ENCODE measurements at places on chromosomes 6 and 20.

DNA sequence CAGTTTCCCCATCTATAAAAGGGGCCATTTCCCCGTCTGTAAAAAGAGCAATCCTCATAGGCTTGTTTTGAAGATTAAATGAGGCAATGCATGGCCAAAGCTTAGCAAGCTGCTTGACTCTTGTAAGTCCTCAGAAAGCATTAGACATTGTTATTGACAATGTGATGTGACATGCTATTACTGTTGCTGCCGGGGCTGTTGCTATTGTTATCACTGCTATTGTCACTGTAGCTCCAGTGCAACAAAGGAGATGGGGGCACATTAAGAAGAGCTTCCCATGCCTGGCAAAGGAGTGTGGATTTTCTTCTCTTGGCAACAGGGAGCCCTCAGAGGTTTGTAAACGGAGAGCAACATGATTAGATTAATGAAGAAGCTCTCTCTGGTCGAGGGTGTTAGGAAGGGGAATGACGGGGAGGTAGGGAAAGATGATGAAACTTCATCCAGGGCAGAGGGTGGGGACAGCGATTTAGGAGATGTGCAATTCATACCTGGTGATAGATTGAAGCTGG, 33.1 kb upstream of the FAM83D start:
- DNase-seq = no peak

GRCh38 chr6:45647341-45648261, 269.9 kb upstream of the SUPT3H start:
- no peak for DNase-seq

DNA sequence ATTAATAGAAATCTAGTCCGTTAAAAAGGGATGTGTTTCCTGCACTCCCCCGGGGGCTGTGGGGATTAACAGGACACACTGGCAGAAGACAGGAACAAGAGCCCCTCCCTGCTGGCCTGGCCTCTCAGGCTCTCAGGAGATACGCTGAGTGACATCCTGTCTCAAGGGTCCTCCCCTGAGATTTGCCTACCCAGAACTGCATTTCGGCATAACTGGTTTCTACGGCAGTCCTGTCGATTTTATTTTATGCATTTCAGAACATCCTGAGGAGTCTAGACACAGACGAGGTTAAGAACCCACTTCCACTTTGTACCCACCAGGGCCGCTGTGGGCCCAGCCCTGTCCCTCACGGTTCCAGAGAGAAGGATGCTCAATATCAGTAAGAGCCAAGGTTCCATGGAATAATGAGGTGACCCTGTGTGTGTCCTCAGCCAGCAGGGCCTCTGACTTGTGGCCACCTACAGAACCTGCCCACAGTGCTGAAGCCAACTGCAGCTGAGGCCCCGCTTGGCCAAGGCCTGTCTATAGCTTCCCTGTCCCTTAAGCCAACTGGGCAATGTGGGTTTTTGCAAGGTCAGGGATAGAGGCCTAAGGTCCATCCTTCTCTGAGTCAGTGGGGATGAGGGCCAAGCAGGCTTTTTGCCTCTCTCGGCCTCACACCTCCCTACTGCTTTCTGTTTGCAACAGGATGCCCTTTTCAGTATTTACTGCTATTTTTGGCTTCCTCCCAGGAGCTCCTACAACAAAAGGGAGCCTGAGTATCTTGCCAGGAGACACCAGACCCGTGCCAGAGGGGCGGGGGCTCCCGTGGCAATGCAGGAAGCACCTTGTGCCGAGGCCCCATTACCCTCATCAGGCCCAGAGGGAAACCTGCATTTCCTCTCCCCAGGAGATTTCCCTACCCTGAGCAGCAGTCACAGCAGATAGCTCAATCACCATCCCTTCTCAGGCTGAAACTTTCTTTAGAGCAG, 14.7 kb downstream of the UQCC2 start:
- DNase-seq = no peak

DNA sequence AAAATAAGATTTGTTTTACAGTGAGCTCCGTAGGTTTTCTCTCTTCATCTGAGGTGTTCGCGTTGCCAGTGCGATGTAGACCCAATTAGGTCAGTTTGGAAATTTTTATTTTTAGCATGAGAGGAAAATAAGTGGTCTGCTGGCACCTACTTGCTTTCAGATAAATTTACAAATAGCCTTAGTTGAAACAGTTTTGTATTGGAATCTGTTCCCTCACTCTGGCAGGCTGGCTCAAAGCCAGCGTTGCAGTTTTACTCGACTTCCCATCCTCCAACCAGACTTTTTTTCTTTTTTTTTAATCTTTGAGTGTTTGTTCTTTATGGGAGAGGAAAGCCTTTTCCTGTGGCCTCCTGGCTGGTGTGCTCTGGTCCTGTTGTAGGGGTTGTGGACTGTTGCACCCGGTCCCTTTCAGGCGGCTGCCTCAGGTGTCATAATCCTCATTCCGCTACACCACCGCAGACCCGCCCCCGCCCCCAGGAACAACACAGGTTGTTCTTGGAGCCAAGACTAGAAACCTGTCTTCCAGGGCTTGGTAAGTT, 46.7 kb downstream of the TIAM2 start:
- DNase-seq = no peak

DNA sequence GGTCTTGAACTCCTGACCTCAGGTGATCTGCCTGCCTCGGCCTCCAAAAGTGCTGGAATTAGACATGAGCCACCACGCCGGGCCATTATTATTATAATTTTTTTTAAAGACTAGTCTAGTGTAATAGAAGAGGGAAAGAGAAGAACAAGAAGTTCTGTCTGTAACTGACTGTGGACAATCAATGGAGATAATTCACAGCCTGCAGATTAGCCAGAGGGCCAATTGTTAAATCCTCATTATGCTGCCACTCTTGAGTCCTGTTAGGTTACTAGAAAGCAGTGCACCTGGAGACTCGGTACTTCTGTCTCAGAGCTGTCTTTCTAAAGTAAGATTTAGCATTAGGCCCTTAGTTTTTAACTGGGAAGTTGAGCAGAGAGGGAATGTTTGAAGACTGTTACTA, 37.5 kb downstream of the CARMIL1 start:
- no peak for DNase-seq

DNA sequence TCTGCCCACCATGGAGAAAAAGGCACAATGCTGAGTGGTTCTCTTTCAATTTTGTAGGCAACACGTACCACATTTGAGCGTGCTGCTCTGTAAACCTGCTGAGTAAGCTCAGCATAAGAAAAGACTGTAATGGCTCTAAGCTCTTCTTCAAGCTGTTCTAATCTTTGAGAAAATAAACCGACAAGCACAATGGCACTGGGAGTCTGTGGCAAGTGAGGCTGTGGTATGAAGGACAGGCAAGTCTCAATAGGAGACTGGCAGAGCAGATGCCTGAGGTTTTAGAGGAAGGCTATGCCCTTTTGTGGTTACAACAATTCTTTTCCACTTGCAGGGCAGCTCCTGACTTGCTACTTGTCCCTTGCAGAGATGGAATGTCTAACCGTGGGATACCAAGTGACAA, 136.7 kb upstream of the EXOC2 start:
- DNase-seq = no peak

DNA sequence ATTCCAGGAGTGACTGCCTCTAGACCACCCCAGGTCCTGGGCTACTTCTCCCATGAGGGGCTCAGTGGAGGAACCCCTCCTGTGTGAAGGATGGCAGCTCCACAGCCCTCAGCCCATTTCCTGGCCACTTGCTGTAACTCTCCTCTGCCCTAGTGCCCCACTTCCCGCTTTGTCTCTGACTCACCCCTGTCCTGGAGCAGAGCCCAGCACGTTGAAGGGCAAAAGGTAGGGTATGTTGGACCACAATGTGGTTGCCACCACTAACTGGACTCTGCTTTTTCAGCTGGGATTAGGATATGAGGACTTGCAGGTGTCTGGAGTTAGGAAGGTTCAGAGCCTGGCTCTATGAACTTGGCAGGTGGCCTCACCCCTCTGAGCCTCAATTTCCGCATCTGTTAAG, 2.4 kb downstream of the MYBL2 start:
- DNase-seq = no peak

DNA sequence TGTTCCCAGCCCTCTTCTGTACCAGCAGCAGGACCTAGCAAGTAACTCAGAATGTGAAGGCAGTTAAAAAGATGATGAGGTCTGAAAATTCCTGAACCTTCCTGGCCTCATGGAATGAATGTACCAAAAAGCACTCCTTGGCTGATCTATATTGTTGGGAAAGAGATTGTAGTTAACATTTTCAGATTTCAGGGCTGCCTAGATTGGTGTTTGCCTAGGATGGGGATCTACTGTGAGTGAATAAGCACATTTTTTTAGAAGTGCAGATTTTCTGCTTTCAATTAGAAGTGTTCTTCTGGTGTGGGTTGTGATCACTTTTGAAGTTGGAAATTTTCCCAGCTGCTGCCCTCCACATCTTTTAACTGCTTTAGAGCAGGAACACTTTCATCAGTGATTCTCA, 6.2 kb downstream of the MYLIP start:
- no peak for DNase-seq
